Subcutaneous adipose tissue (tissue), 4 donors: ENCODE measurements at places on chromosomes 3 and 15. TPM values are rescaled to one million over a fixed set of nuclear protein-coding genes. Genes with fewer than 3 reads are reported as not detected.

Gene SLC22A14
- total RNA-seq = not detected

Gene TMC3
- not detected for total RNA-seq

Gene ENTPD3
- total RNA-seq = 0.17 TPM

Gene ST3GAL6
- 33.4 TPM for total RNA-seq

Gene DTX3L
- 33.0 TPM for total RNA-seq

Gene PP2D1
- total RNA-seq = not detected

Gene SCAPER
- total RNA-seq = 24.7 TPM

Gene ROBO2
- total RNA-seq = 4.0 TPM
